AML-193 (cell line): ENCODE measurements at places on chromosomes 11 and 22.

DNA sequence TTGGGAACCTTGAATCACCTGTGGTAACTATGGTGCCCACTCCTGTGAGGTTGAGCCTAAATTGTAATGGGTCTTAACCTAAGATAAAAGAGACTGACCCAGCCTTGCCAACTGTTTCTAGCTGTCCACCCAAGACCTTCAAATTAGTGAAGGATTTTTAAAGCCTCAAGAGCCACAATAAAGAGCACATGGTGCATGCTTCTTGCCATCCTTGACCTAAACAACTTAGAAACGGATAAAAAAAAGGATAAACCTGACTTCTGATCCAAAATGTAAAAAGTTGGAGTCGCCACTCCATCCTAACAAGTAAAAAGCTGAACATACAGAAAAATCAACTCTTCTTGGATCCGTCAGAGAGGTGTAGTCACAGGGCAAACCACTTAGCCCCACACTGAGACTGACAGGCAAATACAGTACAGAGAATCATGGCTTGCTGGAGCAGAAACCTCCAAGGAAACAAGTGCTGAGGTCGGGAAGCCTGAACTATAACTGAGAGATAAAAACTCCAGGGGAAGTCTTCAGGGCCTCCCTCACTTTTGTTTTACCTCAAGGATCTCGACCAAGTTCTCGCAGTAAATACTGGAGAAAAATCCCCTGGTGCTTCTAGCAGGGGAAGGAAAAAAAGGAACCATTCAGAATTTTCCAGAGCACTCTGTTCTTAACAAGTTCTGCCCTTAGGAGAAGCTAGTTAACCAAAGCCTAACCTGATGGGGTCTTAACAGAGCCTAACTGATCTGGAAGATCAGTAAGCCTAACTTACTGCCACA lies 16.3 kb downstream of the ENTHD1 start:
- no peak for DNase-seq

DNA sequence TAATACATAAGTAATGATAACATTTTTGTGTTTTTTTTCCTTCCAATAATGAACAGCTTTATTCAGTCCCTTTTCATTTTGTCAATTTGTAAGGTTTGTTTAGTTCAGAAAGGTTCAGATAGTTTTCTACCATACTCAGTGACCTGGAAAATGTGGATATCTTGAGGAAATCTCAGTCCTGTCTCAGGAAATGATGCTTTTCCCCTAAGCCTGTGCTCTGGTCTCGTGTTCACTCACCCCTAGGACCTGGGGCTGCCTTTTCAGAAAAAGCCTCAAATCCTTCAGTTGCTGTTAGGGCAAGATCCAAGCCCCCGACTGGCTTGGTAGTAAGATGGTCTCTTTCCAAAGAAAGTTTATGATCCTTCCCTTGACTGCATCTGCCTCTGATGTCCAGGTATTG lies 21.8 kb downstream of the MS4A6A start:
- no peak for DNase-seq

DNA sequence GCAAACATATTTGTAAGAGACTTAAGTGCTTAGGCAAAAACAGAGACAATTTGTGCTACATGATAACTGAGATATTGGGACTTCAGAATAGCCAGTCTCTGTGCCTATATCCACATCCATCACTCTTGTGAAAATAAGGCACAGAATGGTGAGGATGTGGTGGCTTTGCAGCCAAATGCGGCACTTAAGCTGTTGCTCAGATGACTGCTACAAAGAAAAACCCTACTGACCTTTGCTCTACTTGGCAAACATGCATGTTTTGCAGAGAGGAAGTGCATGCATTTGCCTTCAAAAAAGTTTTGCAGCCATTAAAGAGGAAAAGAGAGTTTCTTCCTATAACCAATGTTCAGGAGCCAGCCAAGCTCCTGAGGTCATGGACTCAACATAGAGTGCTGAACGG lies 675.0 kb upstream of the KIRREL3 start:
- no peak for DNase-seq

GRCh38 chr11:67252831-67253239 lies 13.4 kb upstream of the GRK2 start:
- DNase-seq: peak; percentile 46

- DNase-seq: no peak
Observed at GRCh38 chr11:34149786-34150185, 44.4 kb downstream of the NAT10 start.

DNA sequence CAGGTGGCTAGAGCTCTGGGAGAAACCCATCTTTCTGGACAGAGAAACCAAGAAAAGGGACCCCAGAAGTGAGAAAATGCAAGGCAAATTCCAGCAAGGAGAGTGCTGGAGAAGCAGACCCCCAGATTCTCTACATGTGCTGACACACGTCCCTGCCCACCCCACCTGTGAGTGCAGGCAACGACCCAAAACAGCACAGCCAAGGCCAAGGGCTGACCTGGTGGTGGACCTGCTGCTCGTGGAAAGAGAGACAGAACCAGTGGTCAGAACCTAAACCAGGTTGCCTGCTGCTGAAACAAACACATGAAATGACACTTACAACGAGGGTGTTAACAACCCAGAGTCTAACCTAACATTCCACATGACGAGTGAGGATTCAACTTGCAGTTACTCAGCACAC lies 24.6 kb downstream of the TRMU start:
- no peak for DNase-seq

- no peak for DNase-seq
Observed at GRCh38 chr11:72225411-72225951, 914 bp downstream of the INPPL1 start.

DNA sequence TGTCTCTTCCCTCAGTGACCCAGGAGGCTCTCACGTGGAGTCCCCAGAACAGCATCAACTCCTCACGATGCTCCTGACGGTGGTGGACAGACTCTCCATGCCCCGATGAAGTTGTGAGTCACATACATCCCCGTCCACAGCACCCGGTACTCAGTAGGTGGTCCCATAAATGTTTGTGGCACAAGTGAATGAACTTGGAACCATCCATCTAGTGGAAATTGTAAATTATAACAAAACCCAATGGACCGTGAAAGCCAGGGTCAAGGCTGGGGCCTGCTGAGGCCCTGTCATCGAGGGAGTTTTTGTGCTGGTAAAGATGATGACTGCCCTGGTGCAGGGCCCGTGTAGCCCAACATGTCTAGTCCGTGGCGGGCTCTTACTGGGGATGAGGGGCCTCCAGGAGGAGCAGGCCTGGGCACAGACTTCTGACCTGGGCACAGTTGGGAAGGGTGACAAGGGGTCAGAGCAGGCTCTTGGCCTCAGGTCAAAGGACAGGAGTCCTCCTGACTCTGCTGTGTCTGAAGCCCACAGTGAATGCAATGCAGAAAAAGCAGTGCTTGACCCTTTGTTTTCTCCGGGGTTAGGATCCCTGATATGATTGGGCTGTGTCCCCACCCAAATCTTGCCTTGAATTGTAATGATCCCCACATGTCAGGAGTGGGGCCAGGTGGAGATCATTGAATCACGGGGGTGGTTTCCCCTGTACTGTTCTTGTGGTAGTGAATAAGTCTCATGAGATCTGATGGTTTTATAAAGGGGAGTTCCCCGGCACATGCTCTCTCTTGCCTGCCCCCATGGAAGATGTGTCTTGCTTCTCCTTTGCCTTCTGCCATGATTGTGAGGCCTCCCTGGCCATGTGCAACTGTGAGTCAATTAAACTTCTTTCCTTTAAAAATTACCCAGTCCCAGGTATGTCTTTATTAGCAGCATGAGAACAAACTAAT lies 20.0 kb upstream of the SMIM38 start:
- no peak for DNase-seq

DNA sequence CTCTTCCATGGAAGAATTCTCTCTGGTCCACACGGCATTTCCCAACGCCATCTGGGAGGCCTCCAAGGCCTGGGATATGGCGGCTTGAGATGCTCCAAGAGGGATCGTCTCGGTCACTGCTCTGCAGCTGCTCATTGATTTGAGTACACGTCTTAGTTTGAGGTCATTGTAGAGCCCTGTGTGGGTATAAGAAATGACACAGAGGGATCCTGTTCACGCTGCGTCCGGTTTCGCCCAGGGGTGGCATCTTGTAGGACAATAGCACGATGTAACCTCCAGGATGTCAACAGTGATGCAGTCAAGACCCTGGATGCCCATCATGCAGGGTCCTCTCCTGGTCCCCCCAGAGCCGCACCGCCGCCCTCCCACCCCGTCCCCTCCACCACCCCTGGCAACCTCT lies 564.6 kb downstream of the BRD1 start:
- DNase-seq: no peak
